ENCODE measurements at places on chromosomes 5 and 9.

GRCh38 chr5:71887680-71888079 is 168.6 kb downstream of the CARTPT start:
- H3K4me3 ChIP-seq = no peak overlapping the region
- H3K27ac ChIP-seq = no peak overlapping the region
- peaks cover 2% of the 10 kb centered on the region for H3K4me1 ChIP-seq

- no peaks in the 10 kb centered on the region for H3K36me3 ChIP-seq
- H3K4me3 ChIP-seq = no peak overlapping the region
- H3K27ac ChIP-seq = no peak overlapping the region
- H3K27me3 ChIP-seq = no peaks in the 10 kb centered on the region
- DNase-seq = peak; percentile 53
- H3K4me1 ChIP-seq = peaks cover 4% of the 10 kb centered on the region
Measured at GRCh38 chr9:73869264-73869663, 627.9 kb upstream of the RORB start.

- peaks cover 29% of the 10 kb centered on the region for H3K4me1 ChIP-seq
- H3K27me3 ChIP-seq = no peaks in the 10 kb centered on the region
- H3K27ac ChIP-seq = peak overlapping the region; percentile 98
Measured at GRCh38 chr5:91381774-91382359, 1.2 kb downstream of the ARRDC3 start.

DNA sequence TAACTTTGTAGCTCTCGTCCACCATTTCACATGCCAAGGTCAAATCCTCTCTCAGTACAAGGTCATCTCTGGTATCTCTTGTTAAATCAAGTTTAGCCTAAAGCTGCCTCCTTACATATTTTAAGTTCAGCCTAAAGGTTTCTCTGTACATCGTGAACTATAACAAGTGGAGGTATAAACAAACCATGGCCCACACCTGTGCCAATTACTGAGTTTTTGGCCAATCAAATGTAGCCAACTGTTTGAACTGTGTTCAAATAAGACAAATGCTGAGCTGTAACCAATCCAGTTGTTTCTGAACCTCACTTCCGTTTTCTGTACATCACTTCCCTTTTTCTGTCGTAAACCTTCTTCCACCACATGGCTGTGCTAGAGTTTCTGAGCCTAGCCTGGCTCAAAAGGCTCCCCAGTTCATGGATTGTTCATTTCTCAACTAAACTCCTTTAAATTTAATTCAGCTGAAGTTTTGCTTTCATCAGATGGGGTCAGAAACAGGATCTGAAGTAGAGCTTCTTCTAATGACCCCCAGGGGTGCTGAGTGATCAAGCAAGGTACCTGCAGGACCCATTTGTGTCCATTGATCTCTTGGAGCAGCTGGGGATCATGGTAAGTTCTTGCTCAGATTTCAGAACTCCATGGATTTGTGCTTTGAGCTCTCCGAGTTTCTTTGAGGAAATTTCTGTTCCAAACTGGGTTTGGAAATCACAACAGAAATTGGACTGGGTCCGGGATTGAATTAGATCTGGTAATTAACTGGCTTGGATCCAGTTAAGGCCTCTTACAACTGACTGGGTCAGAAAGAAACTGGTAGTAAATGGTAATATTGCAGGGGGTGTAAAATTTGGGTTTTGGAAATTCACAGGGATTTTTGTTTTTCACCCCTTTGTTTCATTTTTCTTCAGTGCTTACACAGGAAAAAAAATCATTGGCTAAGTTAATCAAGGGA is 11.0 kb upstream of the NANS start:
- H3K36me3 ChIP-seq = peaks cover 22% of the 10 kb centered on the region
- peak; percentile 39 for DNase-seq
- peak overlapping the region; percentile 87 for H3K4me3 ChIP-seq
- H3K4me1 ChIP-seq = peaks cover 23% of the 10 kb centered on the region

GRCh38 chr9:33703430-33704102 is 91.8 kb upstream of the PRSS3 start:
- no peaks in the 10 kb centered on the region for H3K36me3 ChIP-seq
- H3K27ac ChIP-seq = no peak overlapping the region
- H3K4me3 ChIP-seq = no peak overlapping the region

DNA sequence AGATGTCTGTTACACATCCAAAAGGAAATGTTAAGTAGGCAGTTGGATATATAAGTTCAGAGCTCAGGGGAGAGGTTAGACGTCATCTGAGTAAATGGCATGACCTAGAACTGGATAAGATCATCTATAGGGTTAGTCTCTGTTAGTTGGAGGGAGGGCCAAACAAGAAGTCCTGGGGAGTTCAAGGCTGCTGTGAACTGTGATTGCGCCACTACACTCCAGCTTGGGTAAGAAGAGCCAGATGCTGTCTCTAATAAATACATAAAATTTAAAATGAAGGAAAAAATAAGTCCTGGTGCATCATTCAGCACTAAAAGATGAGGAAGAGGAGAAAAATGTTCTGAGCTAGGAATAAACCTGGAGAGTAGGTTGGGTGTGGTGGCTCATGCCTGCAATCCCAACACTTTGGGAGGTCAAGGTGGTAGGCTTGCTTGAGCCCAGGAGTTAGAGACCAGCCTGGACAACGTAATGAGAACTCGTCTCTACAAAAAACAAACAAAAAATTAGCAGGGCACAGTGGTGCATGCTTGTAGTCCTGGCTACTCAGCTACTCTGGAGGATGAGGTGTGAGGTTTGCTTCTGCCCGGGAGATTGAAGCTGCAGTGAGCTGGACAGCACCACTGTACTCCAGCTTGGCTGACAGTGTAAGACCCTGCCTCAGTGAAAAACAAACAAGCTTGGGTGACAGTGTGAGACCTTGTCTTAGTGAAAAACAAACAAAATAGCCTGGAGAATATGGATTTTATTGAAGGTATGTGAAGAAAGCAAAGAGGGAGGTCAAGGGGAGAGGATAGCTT is 123.6 kb downstream of the ACTBL2 start:
- H3K27ac ChIP-seq = no peak overlapping the region
- peaks cover 2% of the 10 kb centered on the region for H3K27me3 ChIP-seq
- H3K4me1 ChIP-seq = no peaks in the 10 kb centered on the region
- no peak for DNase-seq

DNA sequence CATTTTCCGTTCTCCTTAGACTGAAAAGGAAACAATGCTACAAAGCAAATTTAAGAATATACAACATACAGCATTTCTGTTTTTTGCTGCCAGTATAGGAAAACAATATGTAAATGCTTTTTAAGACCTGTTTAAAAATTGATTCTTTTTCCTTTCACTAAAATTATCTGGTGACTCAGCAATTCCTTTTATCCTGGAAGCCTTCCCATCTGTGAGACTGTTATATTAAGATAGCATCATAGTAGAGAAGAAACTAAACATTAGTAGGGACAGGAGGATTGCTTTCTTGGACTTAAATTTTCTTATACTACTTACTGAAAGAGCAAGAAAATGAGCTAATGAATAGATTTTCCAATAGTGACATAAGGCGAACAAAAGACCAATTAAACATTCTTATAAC is 30.0 kb upstream of the GPR21 start:
- H3K36me3 ChIP-seq = peaks cover 15% of the 10 kb centered on the region
- no peaks in the 10 kb centered on the region for H3K27me3 ChIP-seq
- H3K27ac ChIP-seq = no peak overlapping the region
- no peak overlapping the region for H3K4me3 ChIP-seq
- DNase-seq = no peak
- peaks cover 12% of the 10 kb centered on the region for H3K4me1 ChIP-seq

DNA sequence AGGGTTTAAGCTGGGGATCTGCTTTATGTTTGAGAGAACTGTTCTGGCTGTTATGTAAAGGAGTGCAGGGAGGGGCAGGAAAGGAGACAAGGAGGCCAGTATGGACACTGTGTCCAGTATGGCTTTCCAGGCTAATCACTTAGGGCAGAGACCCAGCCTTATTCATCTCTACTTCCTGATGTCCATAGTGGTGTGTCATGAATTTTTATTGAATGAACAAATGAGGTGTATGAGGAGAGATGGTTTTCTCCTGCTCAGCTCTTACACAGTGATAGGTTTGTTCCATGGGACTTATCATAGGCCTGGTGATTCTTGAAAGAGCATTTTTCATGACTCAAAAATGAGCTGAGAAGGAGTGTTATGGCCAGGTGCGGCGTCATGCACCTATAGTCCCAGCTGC is 20.5 kb upstream of the FGFR4 start:
- H3K27ac ChIP-seq = no peak overlapping the region
- peaks cover 12% of the 10 kb centered on the region for H3K36me3 ChIP-seq
- H3K27me3 ChIP-seq = no peaks in the 10 kb centered on the region
- H3K4me3 ChIP-seq = no peak overlapping the region

- peaks cover 18% of the 10 kb centered on the region for H3K36me3 ChIP-seq
- no peak for DNase-seq
- no peaks in the 10 kb centered on the region for H3K27me3 ChIP-seq
- no peaks in the 10 kb centered on the region for H3K4me1 ChIP-seq
- H3K4me3 ChIP-seq = no peak overlapping the region
Measured at GRCh38 chr9:3629495-3629894, 103.7 kb upstream of the RFX3 start.

- H3K4me3 ChIP-seq = no peak overlapping the region
- no peak for DNase-seq
- H3K4me1 ChIP-seq = peaks cover 45% of the 10 kb centered on the region
- H3K27ac ChIP-seq = peak overlapping the region; percentile 33
Measured at GRCh38 chr5:172775326-172776234, 4.6 kb upstream of the DUSP1 start.

GRCh38 chr9:86445671-86446070 is 91.5 kb upstream of the TUT7 start:
- H3K27me3 ChIP-seq = no peaks in the 10 kb centered on the region
- no peaks in the 10 kb centered on the region for H3K36me3 ChIP-seq
- no peak for DNase-seq

DNA sequence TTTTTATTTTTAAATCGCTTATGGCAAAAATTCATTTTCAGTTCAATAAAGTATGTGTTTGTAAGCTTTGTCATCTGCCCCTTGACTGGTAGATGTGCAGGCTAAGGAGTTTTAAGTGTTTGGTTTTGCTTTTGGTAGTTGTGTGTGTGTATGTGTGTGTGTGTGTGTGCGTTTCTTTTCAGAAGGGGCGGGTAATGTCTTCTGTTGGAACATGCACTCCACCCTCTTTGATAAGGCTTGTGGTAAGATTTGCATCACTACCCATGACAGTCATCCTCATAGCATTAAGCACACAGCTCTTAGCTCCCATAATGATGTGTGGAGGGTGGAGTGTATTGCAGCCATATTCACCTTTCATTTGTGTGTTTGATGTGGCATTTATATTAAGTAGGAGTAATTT is 92.1 kb upstream of the FSD1L start:
- peaks cover 42% of the 10 kb centered on the region for H3K27me3 ChIP-seq
- peak; percentile 28 for DNase-seq
- H3K27ac ChIP-seq = no peak overlapping the region
- H3K4me3 ChIP-seq = no peak overlapping the region
- H3K36me3 ChIP-seq = no peaks in the 10 kb centered on the region
- H3K4me1 ChIP-seq = peaks cover 18% of the 10 kb centered on the region

DNA sequence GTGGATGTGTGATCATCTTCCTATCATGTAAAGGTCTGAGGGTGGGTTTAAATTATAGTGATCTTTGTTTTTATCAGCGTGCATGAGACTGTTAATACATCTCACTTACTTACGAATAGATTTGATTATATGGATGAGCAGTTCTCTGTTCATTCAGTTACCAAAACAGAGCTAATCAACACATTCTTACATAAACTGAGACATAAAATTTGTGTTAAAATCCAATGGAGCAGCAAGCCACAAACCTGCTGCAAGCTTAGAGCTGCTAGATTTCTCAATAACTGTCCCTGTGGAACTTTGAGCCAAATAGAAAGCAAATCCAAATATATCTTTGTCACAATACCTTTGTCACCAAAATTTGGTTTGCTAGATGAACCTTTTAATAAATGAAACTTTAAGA is 50.1 kb downstream of the NUDT12 start:
- no peak for DNase-seq
- no peaks in the 10 kb centered on the region for H3K4me1 ChIP-seq
- no peaks in the 10 kb centered on the region for H3K36me3 ChIP-seq
- no peak overlapping the region for H3K4me3 ChIP-seq
- no peak overlapping the region for H3K27ac ChIP-seq

GRCh38 chr5:157732596-157733262 is 1.5 kb downstream of the THG1L start:
- DNase-seq = no peak
- peaks cover 22% of the 10 kb centered on the region for H3K36me3 ChIP-seq
- peak overlapping the region; percentile 1 for H3K4me3 ChIP-seq
- no peaks in the 10 kb centered on the region for H3K27me3 ChIP-seq
- no peak overlapping the region for H3K27ac ChIP-seq

- H3K27me3 ChIP-seq = peaks cover 20% of the 10 kb centered on the region
- no peak for DNase-seq
- H3K27ac ChIP-seq = no peak overlapping the region
- H3K36me3 ChIP-seq = no peaks in the 10 kb centered on the region
- no peaks in the 10 kb centered on the region for H3K4me1 ChIP-seq
Measured at GRCh38 chr5:176639981-176640380, 7.3 kb upstream of the TSPAN17 start.

DNA sequence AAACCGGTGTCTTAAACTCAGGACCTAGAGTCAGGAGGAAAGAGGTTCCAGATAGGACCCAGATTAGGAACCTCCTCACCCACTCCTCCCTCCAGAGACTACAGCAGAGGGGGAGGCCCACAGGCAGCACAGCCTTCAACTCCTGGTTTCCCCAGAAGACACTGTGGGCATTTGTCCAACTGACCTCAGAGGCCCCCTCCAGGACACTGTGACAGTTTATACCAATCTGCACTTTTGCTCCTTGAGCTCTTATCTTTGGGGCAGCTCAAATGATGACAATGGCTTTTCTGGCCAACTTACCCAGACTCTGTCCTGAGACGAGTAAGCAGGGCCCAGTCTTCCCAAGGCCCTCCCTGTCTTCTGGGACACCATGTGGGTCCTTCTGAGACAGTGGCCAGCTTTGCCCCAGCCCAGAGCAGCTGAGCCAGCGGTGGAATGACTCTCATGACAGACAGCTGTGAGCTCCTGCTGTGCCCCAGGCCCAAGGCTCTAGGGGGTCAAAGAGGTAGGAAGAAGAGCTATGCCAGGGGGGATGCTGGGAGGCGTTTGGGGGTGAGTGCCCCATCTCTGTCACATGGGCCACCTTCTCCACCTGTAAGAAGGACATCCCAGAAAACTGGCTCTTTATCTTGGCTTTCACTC is 14.3 kb downstream of the OR2V2 start:
- H3K36me3 ChIP-seq = no peaks in the 10 kb centered on the region
- peak overlapping the region; percentile 95 for H3K27ac ChIP-seq
- peak overlapping the region; percentile 77 for H3K4me3 ChIP-seq
- no peak for DNase-seq

- H3K27ac ChIP-seq = no peak overlapping the region
- no peaks in the 10 kb centered on the region for H3K27me3 ChIP-seq
- H3K36me3 ChIP-seq = no peaks in the 10 kb centered on the region
- DNase-seq = no peak
- no peak overlapping the region for H3K4me3 ChIP-seq
Measured at GRCh38 chr5:154749491-154749890, 5.7 kb upstream of the LARP1 start.

DNA sequence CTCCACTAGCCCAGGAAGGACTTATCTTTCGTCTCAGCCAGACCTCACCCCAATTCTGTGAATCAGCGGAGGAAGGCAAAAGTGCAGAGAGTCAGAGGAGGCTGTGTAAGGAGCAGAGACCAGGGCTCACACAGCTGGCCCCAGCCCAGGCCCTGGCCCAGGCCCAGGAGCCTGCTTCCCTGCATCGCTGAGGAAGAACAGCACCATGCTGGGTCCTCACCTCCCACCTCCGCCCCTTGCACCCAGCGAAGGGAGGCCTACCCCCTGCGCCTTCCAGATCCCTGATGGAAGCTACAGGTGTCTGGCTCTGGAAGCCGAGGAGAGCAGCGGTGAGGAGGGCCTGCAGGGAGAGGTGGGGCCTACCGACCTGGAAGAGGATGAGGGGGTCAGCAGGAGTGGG is 22.3 kb upstream of the SYNPO start:
- no peak overlapping the region for H3K4me3 ChIP-seq
- no peaks in the 10 kb centered on the region for H3K36me3 ChIP-seq
- H3K27me3 ChIP-seq = peaks cover 13% of the 10 kb centered on the region
- H3K27ac ChIP-seq = no peak overlapping the region
